ENCODE measurements at places on chromosomes 16 and 17.

- no peaks in the 10 kb centered on the region for H3K27me3 ChIP-seq
- H3K4me1 ChIP-seq: no peaks in the 10 kb centered on the region
Observed at GRCh38 chr17:81058263-81058871, 23.4 kb downstream of the BAIAP2 start.

- no peaks in the 10 kb centered on the region for H3K36me3 ChIP-seq
- H3K4me3 ChIP-seq: no peak overlapping the region
- no peak for DNase-seq
- no peaks in the 10 kb centered on the region for H3K4me1 ChIP-seq
Observed at GRCh38 chr16:24834459-24835335, 11.1 kb upstream of the SLC5A11 start.

DNA sequence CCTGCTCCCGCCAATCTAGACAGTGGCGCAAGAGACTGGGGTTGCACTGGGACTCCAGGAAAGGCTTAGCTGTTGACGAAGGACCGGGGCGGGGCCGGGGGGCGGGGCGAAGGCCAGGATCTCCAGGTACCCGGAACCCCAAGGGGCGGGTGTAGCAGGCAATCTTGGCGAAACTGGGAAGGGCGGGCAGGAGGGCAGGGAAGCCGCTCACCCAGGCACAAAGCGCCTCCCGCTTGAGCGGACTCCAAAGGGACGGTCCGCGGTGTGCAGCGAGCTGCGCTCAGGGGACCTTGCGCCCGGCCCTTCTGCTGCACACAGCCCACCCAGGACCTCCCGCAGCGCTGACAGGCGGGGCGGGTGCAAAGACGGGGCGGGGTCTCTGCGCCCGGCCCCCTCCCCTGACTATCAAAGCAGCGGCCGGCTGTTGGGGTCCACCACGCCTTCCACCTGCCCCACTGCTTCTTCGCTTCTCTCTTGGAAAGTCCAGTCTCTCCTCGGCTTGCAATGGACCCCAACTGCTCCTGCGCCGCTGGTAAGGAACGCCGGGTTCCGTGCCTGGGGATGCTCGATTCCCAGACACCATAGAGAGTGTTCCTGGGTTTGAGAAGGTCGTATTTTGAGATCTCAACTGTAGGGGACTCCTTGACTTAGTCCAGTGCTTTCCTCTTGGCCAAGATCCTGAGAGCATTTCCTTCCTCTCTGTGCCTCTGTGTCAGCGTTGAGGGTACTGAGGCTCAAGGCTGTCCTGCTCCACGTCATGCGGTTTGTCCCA is at the start of gene MT1F:
TSS of gene MT1F (plus strand) at position 405 of the 772 bp plus-strand sequence. CDS start at position 505, 100 bp downstream.
- no peaks in the 10 kb centered on the region for H3K4me1 ChIP-seq
- peak; percentile 85 for DNase-seq
- no peak within 1 kb of the TSS for H3K27ac ChIP-seq
- H3K27me3 ChIP-seq: no peaks in the 10 kb centered on the region

GRCh38 chr17:38918129-38918913 is 7.1 kb upstream of the LASP1NB start:
- no peak overlapping the region for H3K27ac ChIP-seq
- DNase-seq: peak; percentile 77
- H3K27me3 ChIP-seq: no peaks in the 10 kb centered on the region
- no peak overlapping the region for H3K4me3 ChIP-seq
- no peaks in the 10 kb centered on the region for H3K4me1 ChIP-seq

GRCh38 chr17:42667088-42667951 is 8.2 kb downstream of the TUBG2 start:
- H3K27me3 ChIP-seq: no peaks in the 10 kb centered on the region
- no peaks in the 10 kb centered on the region for H3K36me3 ChIP-seq
- H3K27ac ChIP-seq: peak overlapping the region; percentile 29
- H3K4me3 ChIP-seq: no peak overlapping the region

DNA sequence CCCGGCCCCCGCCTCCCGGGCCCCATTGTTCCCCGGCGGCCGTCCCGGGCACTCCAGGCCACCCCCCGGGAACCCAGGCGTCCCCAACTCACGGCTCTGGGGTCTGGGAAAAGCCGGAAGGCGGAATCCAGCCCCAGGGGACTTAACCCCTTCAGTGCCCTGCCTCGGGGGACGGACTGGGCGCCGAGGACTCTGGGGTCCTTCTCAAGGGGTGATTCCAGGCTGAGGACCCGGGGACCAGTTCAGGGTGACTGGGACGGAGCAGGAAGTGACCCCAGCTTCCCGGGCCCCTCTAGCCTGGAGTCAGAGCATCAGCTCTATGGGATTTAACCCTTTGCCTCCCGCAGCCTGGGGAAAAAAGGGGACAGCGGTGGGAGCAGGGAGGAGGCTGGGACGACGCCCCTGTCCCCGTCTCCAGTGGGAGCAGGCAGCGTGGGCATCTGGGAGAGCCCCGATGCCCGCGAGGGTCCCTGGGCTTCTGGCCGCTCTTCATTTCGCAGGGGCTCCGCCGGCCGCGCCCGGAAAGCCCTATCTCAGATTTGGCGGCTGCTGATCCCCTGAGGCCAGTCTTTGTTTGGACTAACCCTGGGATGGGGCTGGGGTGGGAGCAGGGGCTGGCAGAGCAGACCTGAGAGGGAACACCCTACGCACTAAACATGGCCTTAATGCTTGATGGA is at the start of gene ZNF629:
TSS of gene ZNF629 (minus strand) at position 270 of the 677 bp plus-strand sequence. CDS start 2,723 bp downstream, outside the sequence.
- DNase-seq: peak; percentile 81
- H3K27ac ChIP-seq: peak within 1 kb of the TSS; percentile 78
- H3K4me3 ChIP-seq: peak within 1 kb of the TSS; percentile 99
- no peaks in the 10 kb centered on the region for H3K4me1 ChIP-seq
- H3K36me3 ChIP-seq: peaks cover 5% of the 10 kb centered on the region
